ENCODE measurements at places on chromosomes 2 and 18.

- no peak for DNase-seq
Measured at GRCh38 chr2:220521551-220521950, 894.1 kb downstream of the SLC4A3 start.

DNA sequence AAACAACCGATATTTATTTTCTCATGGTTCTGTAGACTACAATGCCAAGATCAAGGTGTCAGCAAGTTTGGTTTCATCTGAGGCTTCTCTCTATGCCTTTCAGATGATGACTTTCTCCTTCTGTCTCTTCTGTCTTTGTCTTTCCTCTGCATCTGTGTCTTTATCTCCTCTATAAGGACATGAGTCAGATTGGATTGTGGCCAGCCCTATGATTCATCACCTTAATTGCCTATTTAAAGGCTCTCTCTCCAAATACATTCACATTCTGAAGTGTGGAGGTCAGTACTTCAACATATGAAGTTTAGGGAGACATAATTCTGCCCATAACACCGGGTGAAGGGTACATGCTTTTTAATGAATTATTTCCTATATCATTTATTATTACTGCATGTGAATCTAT lies 71.2 kb upstream of the CNTNAP5 start:
- no peak for DNase-seq

DNA sequence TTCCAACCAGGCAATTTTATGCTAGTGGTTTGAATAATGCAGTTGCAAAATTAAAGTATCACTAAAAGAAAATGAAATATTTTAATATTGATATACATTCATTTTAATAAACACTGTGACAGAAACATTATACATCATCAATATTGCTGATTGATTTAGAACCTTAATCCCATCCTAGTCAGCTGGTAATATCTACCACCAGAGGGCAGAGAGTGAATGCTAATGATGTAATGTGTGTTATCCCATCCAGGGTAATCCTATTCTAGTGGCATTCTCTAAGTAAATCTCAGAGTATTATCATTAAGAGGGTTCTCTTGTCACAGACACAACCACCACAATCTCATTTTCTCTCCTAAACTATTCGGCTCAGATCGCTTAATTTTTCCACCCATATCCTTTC lies 477.4 kb downstream of the CPS1 start:
- no peak for DNase-seq

GRCh38 chr18:28581521-28582071 lies 404.7 kb upstream of the CDH2 start:
- DNase-seq: peak; percentile 51

DNA sequence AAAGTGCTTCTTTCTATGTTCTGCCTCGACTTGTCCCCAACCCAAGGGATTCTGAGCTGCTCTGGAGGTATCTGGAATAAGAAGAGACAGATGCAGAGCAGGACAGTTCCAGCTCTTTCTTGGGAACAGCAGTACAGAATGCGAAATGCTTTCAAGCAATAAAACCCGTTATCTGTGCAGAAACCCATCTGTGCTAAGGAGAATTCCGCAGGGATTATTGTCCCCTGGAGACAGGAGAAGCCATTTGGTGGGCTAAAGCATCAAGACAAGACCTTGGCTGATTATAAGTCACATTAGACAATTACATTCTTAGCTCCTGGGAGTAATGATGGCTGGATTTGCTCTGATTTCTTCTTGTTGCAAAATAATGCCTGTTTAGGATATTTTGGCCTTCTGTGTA lies 185.4 kb upstream of the GLI2 start:
- DNase-seq: no peak

DNA sequence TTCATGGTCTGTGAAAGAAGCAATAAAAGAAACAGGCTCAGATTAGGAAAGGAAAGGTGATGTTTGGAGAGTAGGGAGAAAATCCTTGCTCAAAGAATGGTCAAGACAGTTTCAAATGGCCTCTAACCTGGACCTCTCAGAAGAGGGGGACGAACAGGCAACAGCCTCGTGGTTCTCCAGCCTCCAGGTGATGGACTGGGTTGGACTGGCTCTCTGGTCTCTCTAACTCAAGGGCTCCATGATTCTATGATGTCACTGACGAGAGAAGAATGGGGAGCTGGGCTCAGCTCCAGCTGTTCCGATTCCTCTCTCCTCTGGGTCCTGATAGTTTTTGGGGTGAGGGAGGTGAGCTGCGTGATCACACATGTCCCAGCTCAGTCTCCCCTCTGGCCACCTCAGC lies at the start of gene C2orf74:
C2orf74 (plus strand) TSS at position 301 of the 400 bp plus-strand sequence. CDS start 327 bp downstream, outside the sequence.
- no peak for DNase-seq

GRCh38 chr2:235492850-235493344 lies 946 bp upstream of the AGAP1 start:
- DNase-seq: no peak

DNA sequence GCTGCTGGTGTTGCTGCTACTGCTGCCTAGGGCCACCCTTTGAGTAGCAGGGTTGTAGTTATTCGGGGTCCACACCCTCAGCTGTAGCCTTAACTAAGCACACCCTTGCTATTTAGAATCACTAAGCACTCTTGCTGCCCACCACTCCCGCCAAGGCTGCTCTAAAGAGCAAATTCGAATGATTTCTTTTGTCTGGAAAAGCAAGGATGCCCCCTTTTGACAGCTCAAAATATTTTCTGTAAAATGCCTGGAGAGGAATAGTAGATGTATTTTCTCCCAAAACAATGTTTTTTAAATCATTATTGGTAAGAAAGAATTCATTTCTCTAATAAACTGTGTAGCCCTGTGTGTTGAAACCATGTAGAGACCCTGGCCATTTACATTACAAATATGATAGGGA lies 80.8 kb upstream of the PAPOLG start:
- no peak for DNase-seq

DNA sequence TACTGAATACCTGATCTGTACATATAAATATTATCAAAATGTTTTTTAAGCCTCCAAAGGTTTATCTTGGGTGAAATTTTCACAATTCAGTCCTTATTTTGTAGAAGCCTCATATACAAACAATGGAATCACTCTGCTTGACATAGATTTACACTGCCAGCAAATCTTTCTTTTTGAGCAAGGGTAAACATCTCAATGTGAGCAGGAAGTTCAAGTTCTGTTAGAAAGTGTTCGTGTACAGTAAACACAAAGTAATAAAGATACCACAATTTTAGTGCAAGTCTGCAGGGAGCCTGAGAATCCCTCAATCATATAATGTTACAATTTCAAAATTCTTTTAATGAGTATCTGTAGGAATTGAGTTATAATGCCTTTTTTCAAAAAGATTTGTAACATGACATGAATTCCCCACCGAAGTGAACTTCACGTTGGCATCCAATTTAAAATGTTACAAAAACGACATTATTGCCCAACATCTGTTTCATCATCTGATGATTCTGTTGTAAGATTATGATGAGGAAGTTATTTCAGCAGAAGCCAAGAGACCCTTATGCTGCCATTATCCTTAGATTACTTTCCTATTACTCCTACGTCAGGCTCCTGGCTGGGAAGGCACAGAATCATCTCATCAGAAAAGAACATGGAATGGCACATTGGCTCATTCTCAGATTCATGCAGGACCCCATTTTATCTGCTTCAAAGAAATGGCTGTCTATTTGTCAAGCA lies 283.9 kb upstream of the ACVR2A start:
- DNase-seq: no peak

- no peak for DNase-seq
Measured at GRCh38 chr2:234973008-234973407, 21.2 kb downstream of the SH3BP4 start.

GRCh38 chr2:113232740-113233139 lies 46.0 kb downstream of the PAX8 start:
- DNase-seq: no peak

DNA sequence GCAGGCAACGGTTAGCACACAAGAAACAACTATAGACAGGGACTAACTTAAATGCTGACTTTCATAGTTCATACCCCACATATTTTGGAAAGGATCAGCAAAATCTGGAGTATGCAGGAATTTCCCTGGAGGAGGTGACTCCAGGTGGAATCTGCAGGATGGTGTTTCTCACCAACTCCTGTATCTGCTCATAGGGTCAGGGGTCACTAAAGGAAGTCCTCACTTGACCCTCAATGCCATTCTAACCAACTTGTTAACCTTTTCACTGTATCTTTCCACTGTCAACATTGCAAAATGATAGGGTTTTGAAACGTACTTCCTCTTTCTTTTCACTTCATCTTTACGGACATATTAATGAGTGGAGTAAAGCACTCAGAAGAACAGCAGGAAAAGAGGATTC lies 207.0 kb upstream of the CXCR4 start:
- no peak for DNase-seq

GRCh38 chr2:14424478-14425390 lies 207.8 kb upstream of the LRATD1 start:
- no peak for DNase-seq

GRCh38 chr18:26466026-26466425 lies 82.3 kb downstream of the KCTD1 start:
- no peak for DNase-seq

GRCh38 chr18:41501848-41502247 lies 453.2 kb upstream of the PIK3C3 start:
- no peak for DNase-seq

GRCh38 chr2:223729781-223730180 lies 107.6 kb downstream of the AP1S3 start:
- DNase-seq: no peak

- no peak for DNase-seq
Measured at GRCh38 chr2:104092886-104093285, 761.0 kb upstream of the POU3F3 start.

- no peak for DNase-seq
Measured at GRCh38 chr2:176140513-176141317, 10.6 kb upstream of the HOXD4 start.

DNA sequence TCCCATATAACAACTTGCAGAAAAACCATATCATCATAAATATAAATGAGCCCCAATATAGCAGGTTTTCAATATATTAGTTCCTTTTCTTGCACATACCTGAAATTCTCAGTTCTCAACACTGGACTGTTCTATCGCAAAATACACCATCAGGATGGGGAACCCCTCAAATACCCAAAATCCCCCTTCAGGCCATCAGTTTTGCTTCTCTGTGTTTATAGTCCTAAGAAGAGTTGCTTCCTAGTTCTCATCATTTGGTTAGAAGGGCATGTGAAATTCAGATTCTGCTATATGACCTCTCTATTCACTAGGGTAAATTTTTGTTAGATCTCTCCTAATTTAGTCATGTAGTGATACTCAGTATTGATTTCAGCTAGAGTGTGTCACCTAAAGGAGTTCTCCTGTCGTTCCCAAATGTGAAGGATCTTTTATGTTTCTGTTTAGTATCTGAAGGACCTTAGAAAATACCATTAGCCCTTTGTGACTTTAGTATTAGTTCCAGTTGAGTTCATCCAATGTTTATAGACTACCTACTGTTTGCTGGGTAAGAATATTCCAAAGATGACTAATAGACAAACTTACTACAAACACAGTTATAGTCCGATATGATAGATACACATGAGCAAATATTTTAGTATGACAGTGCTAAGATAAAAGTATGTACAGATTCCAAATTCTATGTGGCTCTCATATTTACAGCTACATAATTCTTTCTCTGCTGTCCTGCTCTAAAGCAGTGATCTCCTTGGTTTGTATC lies 115.8 kb downstream of the TTC27 start:
- DNase-seq: no peak

Measured in NCI-H1417 treated with DMSO at 0.1 percent for 48 hours (cell line).